Activated CD8-positive, alpha-beta memory T cell treated with anti-CD3 and anti-CD28 coated beads, Interleukin-2, amount 10 ng/mL, durations not matched to agents 7 days and 5 days (primary cell): ENCODE measurements at places on chromosomes 7 and 10. TPM values are rescaled to one million over a fixed set of nuclear protein-coding genes. Genes with fewer than 3 reads are reported as not detected.

DNA sequence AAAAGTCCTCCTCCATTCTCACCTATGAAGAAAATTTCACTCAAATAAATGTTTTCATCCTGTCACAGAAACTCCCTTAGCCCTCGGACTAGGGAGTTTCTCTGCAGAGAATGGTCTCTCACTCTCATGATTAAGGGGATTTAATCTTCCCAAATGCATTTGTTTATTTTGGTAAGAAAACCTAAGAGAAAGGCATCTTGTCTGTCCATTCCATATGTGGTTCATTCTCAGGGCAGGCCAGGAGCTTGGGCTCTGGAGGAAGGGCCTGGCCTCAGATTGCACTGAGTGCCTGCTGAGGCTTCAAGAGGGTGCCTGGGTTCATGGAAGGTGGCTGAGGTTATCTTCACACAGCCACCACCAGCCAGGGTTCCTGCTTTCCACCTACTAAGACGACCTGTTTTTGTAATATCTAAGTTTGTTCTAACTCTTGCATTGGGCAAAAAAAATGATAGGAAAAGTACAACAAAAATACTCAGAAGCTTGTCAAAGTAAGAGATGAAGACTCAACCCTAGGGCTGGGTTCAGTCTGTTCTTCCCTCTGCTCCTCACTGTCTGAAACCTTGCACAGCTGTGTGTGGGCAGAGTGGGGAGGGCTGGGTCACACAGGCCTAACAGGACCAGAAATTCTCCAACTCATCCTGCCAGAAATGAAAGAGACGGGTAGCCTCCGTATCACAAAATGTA is 186.7 kb downstream of the CXCL12 start:
- H3K4me3 ChIP-seq, result no peak overlapping the region
- DNase-seq, result no peak
- H3K36me3 ChIP-seq, result no peaks in the 10 kb centered on the region
- H3K27me3 ChIP-seq, result no peaks in the 10 kb centered on the region

DNA sequence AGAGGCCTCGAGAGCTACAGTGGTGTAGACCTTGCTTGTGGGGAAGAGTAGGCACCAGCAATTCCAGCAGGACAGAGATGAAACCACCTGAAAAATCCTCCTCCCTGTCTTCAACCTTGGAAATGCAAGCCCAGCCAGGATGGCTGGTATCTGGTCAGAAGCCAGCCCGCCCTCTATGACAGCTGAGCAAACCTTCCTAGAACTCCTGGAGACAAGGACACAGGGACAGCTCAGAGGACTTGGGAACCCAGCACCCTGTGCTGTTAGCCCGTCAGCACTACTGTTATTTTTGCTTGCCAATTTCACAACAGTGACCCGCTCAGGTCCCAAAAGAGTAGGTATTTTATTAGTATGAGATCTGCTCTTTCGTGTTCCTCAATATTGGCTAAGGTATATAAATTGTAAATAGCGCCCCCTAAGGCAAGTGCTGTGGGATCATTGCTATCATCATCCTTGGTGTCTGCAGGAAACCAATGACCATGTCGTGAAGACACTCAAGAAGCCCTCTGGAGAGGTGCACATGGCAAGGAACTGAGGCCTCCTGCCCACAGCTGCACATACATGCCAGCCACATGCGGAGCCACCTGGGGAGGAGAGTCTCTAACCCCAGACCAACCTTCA is 156.5 kb upstream of the CHST15 start:
- DNase-seq, result no peak
- no peak overlapping the region for H3K27ac ChIP-seq
- H3K4me3 ChIP-seq, result no peak overlapping the region
- H3K36me3 ChIP-seq, result no peaks in the 10 kb centered on the region
- H3K4me1 ChIP-seq, result no peaks in the 10 kb centered on the region

GRCh38 chr10:91564508-91564907 is 68.4 kb downstream of the PPP1R3C start:
- peaks cover 12% of the 10 kb centered on the region for H3K27me3 ChIP-seq
- no peak for DNase-seq
- no peak overlapping the region for H3K4me3 ChIP-seq
- no peaks in the 10 kb centered on the region for H3K4me1 ChIP-seq

- no peak for DNase-seq
- no peak overlapping the region for H3K4me3 ChIP-seq
- H3K27ac ChIP-seq, result no peak overlapping the region
- peaks cover 3% of the 10 kb centered on the region for H3K4me1 ChIP-seq
These were observed 445.4 kb downstream of the GATA3 start for GRCh38 chr10:8499752-8500390.

DNA sequence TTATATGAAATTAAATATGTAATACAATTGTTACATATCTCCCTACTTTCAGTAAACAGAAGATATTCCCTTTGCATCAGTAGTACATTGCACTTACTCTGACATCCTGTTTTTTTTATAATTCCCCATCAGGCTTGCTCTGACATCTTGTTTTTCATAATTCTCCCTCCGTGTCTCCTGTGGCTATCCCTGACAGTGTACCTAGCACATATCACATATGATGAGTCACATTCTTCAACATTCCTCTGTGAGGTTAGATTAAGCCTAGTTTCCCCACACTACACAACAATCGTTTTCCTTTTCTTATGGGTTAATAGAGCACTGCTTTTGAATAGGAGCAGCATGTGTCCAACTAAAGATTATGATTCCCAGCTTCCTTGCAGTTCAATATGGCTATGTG is 250.6 kb upstream of the NPVF start:
- peaks cover 13% of the 10 kb centered on the region for H3K27me3 ChIP-seq
- DNase-seq, result no peak
- H3K27ac ChIP-seq, result no peak overlapping the region
- no peaks in the 10 kb centered on the region for H3K36me3 ChIP-seq
- no peak overlapping the region for H3K4me3 ChIP-seq

GRCh38 chr10:30786906-30787305 is 157.4 kb upstream of the LYZL2 start:
- no peak overlapping the region for H3K4me3 ChIP-seq
- no peaks in the 10 kb centered on the region for H3K27me3 ChIP-seq
- no peaks in the 10 kb centered on the region for H3K36me3 ChIP-seq
- no peak overlapping the region for H3K27ac ChIP-seq
- no peak for DNase-seq

- H3K4me3 ChIP-seq, result no peak overlapping the region
- no peaks in the 10 kb centered on the region for H3K27me3 ChIP-seq
- peak overlapping the region; percentile 78 for H3K27ac ChIP-seq
- no peak for DNase-seq
These were observed 150.4 kb downstream of the SFMBT2 start for GRCh38 chr10:7260412-7260900.

DNA sequence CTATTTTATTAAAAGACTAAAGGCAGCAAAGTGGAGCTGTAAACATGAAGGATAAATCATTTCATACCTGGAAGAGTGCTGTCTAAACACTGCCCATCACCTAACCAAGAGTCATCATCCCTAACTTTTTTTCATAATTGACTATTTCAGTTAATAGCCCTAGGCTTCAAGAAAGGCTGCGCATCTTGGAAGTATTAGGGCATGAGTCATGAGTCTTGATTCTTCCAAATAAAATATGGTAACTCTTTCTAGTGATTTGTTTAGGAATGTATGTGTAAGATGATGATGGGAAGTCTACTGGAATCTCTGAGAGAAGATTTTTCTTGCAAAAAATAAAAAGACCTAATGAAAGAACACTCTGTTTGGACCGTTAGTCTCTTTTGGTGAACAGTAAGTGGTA is 207.7 kb upstream of the AHR start:
- H3K27me3 ChIP-seq, result no peaks in the 10 kb centered on the region
- no peak overlapping the region for H3K4me3 ChIP-seq
- no peaks in the 10 kb centered on the region for H3K4me1 ChIP-seq
- H3K36me3 ChIP-seq, result peaks cover 3% of the 10 kb centered on the region
- DNase-seq, result no peak

DNA sequence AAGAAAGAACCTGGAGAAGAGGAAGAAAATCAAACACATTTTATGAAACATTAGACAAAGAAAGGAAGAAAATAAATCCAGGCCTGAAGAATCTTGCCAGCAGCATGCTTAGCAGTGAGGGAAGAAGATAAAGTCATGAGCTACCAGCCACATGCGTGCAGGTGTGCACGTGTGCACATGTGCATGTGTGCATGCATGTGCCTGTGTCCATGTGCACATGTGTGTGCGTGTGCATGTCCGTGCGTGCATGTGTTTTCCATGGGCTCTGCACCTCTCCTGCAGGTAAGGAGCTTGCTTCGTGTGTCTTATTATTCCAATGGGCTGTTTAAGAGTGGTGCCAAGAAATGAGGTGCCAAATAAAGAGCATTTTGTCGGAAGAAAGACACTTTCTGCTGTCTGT is 322.2 kb downstream of the FGFR2 start:
- DNase-seq, result no peak
- H3K27me3 ChIP-seq, result no peaks in the 10 kb centered on the region

DNA sequence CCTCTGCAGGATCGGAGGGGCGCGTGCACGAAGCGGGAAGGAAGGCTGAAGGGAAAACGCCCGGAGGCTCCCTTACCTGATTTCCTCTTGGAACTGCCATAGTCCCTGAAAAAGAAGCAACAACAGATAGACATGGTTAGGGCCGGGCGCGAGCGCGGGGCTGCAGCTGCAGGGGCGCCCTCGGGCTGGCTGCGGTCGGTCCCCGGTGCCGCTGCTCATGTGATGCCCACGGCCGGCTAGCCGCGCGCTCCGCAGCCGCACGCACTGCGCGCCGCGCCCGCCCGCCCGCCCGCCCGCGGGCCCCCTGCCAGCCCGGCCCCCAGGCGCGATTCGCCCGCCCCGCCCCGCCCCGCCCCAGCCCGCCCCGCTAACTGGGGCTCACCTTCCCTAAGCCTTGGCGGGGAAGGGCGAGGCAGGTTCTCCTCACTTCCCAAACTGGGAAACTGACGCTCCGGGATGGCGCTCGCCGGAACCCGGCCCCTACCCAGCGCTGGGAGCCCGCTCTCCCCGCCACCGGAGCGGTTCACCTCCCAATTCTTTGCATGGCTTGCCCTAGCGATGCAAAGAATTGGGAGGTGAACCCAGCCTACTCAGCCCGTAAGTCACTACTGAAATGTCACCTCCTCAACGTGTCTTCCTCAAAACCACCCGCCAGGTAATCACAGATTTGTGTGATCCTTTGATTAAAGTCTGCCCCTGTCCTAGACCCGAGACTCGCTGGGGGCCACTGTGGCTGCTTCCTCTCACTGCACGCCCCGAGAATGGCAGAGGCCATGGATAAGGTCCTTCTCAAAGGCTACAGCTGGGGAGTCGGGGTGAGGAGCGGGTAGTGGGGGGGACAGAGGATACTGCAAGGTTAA is 162.2 kb downstream of the SH3PXD2A start:
- peak overlapping the region; percentile 80 for H3K4me3 ChIP-seq
- peaks cover 47% of the 10 kb centered on the region for H3K4me1 ChIP-seq
- H3K27ac ChIP-seq, result peak overlapping the region; percentile 72
- peaks cover 2% of the 10 kb centered on the region for H3K27me3 ChIP-seq
- H3K36me3 ChIP-seq, result no peaks in the 10 kb centered on the region

DNA sequence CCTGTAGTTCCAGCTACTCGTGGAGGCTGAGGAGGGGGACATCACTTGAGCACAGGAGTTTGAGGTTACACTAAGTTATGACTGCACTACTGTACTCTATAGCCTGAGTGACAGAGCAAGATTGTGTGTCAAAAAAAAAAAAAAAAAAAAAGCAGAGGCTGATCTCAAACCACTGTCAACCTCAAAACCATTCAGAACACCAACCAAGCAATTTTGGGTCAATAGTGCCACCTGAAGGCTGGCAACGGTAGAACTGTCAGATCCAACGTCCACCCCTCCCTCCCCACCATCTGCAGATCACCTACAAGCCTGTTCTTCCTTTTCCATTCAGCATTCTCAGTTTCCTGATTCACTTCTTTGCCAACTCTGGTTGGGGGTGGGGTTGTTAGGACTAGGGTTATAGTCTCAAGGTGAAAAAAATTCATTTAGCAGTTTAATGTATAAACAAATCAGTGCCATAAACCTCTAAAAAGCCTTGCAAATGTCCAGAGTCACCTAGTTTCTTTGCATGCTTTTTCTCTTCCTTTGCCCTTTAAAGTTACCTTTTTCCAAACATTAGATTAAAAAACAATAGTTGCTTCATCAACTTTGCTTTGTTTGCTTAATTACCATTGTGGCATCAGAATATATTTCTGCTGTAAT is 2.6 kb downstream of the MRPS33 start:
- H3K4me1 ChIP-seq, result peaks cover 32% of the 10 kb centered on the region
- peaks cover 16% of the 10 kb centered on the region for H3K36me3 ChIP-seq
- H3K27ac ChIP-seq, result peak overlapping the region; percentile 99
- peak overlapping the region; percentile 93 for H3K4me3 ChIP-seq
- H3K27me3 ChIP-seq, result peaks cover 3% of the 10 kb centered on the region

DNA sequence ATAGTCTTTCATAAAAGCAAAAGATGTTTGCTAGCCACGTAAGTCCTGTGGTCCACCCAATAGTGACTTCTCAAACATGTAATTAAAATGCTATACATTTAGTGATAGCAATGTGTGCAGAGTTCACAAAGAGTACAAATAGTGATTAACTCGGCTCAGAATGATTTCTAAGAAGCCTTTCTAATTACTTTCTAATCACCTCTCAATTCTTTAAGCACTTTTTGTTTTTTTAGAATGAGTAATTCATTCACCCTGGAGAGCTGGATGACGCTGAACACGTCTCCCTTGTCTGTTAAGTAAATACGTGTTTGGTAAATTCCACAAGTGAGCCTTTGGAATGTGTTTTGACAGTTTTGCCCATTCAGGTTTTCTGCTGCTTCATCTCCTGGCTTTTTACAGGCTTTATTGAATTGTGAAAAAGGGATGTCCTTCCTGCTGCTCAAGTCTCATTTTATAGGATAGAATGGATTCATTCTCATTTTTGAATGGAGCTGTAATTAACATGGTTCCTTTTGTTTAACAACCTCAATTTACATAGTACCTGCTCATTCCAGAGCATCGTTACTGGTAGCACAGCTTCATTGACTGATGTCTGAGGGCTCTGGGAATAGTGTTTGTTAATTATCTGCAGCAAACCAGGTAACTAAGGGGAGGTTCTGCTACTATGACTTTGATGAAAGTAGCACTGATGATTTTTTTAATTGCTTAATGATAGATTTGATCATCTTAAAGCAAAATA is 212.1 kb downstream of the VTI1A start:
- DNase-seq, result no peak
- no peaks in the 10 kb centered on the region for H3K36me3 ChIP-seq
- no peaks in the 10 kb centered on the region for H3K27me3 ChIP-seq
- no peaks in the 10 kb centered on the region for H3K4me1 ChIP-seq
- H3K27ac ChIP-seq, result no peak overlapping the region

The ASAH2B gene
- total RNA-seq, result 4.5 TPM

The PLXDC2 gene
- total RNA-seq, result not detected

The AQP1 gene
- 0.15 TPM for total RNA-seq

The PRKRIP1 gene
- total RNA-seq, result 22.2 TPM

The RASSF4 gene
- 3.1 TPM for total RNA-seq

The PTF1A gene
- not detected for total RNA-seq

The SFTPA1 gene
- total RNA-seq, result not detected

The CRHR2 gene
- total RNA-seq, result not detected

The IFIT3 gene
- total RNA-seq, result 151 TPM

The PRTFDC1 gene
- total RNA-seq, result 2.9 TPM
